Anterior cingulate cortex (tissue), 58 donors: ENCODE measurements at places on chromosomes 3 and 15.

DNA sequence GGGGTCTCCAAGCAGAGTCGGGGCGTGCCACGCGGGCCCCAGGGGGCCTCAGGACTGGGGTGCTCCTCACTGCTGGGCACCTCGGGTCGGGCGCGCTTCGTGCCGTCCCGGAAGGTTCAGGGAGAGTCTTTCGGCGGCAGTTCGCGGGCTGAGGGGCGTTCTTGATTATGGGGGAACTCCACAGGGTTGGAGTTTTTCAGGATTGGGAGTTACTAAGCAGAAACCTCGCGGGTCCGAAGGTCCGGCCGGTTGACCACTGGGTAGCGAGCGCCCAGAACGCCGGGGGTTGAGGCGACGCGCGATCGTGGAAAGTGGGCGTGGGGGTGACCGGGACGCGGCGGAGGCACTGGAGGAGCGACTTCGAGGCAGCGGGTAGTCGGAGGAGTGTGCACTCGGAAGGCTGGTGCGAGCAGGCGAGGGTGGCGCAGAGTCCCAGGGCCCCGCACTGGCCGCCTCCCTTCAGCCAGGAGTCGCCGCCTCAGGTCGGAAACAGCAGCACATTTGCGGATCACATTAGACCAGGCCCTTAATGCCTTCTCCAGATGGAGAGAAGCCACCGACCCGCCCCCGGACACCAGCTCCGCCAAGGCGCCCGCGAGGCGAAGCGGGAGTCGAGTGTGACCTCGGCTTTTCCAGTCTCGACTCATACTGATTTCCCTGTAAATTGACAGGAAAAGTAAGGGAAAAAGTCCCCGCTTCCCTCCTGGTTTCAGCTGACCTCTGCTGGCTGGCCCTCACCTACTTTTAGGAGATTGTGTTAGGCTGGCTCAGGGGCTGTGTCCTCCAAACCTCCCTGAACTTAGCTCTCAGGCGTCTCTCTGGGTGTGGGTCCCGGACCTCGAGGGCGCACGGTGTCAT lies 685 bp downstream of the ADAMTSL3 start:
- no peak for DNase-seq

DNA sequence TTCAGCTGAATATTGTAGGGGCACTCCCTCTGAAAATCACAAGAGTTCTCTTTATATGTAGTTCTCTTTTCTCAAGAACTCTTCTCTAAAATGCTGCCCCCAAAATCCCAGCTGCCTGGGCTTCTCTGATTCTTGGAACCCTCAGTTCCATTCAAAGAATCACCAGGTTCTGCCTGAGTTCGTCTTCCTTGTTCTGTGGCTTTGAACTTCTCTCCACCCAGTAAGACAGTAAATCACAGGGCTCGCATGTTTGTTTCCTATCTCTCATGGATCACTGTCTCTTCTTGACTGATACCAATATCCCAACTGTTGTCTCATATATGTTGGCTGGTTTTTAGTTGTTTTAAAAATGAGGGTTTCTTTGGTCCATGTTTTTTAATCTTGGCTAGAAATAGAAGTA lies 359.5 kb upstream of the CBLB start:
- DNase-seq: no peak

- DNase-seq: no peak
Observed at GRCh38 chr3:62376454-62376720, 3.0 kb upstream of the FEZF2 start.

GRCh38 chr3:13086531-13086981 lies 13.3 kb upstream of the IQSEC1 start:
- no peak for DNase-seq

DNA sequence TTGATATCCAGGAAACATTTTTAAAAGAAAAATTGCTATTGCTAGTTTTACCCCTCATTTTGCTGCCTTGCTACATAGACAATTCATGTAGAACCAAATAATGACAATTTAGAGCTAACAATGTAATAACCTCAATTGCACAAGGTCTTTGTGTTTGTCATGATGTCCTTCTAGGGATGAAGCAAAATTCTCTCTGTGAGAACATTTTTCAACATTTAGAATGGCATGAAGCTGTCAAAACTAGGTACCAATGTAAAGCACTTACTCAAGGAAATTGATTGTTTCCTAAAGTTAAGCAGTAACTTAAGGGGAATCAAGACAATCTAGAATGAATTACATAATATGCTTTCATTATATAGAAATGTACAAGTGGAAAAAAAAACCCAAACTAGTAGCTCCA lies 7.9 kb upstream of the FGF7 start:
- no peak for DNase-seq

GRCh38 chr3:60081381-60082095 lies 1031.7 kb upstream of the CFAP20DC start:
- DNase-seq: no peak

GRCh38 chr3:100506355-100506754 lies 13.9 kb downstream of the TMEM45A start:
- no peak for DNase-seq

DNA sequence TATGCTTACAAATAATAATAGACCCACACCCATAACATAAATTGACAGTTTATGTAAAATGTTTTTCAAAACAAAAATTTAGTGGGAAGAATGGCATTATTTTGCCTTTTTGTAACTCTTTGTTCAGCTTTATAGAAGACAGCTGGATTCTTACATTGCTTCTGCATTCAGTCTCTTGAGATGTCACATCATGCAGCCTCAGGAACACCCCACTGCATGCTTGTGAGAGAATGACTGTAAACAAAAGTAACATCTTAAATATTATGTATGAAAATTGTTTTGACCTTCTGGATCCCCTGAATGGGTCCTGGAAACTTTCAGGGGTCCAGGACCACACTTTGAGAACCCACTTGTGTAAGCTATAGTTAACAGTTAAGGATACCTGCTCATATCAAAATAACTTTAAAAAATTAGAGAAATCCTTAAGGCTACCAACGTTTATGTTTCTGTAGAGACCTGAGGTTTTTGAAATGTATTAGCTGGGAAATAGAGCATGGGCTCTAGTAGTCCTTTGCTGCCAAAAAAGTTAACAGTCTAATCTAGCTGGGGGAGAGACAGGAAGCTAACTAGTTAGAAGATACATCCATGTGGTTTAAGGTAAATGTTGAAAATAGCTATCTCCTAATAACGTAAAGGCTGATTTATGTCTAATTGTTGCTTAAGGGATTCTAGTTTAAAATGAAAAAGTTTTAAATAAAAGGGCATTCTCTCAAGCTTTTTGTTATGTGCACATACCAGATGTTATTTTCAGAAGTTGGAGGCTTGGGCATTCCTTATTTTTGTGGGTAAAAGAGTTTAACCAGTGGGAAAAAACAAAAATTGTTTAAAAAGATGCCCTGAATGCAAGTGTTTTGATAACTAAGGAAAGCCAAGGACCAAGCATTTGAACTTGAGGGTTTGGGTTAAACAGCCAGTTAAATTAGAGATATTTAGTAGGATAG lies 3.8 kb downstream of the USP3 start:
- no peak for DNase-seq

DNA sequence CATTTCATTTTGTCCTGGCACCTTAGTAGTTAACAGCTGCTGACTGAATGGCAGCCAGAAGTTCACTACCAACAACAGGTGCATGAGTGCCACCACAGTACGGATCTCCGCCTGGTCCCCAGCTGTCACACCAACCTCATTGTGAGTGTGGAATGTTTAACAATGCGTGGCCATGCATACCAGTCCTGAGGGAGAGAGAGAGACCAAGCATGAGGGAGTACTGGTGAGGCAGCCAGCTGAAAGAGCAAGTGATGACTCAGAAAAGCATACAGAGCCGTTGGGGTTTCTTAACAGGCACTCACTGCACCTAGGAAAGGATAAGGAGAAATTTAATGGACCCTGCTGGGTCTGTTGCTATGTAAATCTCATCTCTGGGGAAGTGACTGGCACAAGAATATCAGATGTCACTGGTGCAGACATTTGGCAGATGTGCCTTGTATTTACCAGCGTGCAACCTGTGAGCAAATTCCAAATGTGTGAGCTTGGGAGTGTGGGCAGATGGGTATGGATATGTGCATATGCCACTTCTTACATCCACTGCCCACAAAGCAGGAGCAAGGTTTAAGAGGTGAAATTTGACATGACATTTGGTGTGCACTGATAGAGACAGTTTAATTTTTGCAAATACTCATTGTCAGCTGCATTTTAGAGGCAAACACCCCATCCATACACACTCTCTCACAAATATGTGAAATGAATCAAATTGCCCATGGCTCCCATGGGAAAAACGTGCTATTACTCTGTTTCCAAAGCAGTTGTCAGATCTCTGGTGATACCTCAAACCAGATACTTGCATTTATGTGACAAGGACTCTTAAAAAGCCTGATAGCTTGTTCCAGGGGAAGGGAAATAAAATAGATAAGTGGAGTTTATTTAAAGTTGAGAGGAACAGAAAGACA lies 245.2 kb upstream of the ARPP21 start:
- DNase-seq: no peak

DNA sequence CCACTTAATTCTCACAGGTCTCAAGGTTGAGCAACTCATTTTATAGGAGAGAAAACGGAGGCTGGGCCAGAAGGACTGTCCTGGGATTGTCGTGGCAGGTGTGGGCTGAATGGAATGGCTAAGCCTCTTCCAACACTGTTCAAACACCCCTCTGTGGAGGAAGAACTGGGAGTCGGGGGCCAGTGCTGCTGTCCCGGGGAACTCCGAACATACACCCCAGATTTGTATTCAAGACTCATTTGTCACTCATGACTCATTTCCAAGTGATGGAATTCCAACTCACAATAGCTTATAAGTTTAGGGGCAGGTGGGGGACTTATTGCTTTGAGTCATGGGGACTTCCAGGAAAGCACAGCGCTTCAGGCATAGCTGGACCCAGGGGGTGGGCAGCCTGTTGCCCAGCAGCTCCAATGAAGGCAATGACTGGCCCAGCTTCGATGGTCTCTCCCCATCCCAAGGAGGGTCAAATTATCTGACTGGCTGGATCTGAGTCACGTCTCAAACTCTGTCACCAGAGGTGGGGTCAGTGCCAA lies 72.5 kb downstream of the TM2D3 start:
- DNase-seq: no peak

GRCh38 chr3:169362868-169363267 lies 300.6 kb downstream of the MECOM start:
- no peak for DNase-seq
